ENCODE measurements at places on chromosomes 7 and 10.

DNA sequence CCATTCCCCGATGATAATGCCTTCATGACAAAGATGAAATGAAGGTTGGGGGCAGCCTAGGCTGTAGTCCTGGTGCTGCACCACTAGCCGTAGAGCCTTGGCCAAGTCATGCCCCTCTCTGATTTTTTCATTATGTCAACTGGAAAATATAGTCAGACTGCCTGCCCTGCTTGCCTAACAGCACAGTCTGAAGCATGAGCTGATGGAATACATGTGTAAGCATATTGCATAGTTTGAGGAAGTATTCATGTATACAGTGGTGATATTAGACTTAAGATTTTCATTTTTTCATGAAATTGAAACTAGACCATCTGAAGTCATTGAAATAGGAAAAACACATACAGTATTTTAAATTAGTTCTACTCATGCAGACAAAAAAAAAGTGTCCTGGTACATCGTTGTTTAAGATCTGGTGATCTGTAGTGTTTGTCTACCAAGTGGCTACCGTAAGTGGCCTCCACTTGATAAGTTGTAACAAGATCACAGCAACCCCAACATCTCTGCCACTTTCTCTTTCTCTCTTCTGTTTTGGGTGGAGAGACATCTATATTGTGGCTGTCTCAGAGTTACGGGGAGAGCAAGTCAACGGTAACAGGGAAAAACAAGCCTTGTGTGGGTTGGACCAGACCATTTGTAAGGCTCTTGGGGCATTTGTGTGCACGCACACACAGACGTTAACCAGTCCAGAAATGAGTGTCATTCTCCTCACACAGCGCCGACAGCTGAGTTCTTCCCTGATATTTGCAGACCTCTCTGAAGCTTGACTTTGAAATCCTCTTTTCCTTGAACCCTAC lies 716.6 kb upstream of the GALNT17 start:
- no peak for DNase-seq

- no peak for DNase-seq
Measured at GRCh38 chr7:114857605-114858004, 64.3 kb upstream of the MDFIC start.

- DNase-seq, result peak; percentile 80
Measured at GRCh38 chr10:124524991-124525653, 63.5 kb downstream of the LHPP start.

GRCh38 chr10:59709395-59710125 lies at the start of gene SLC16A9:
SLC16A9 (minus strand) TSS chr10:59709850; CDS start chr10:59684291, 25,559 bp downstream.
- peak; percentile 74 for DNase-seq

- no peak for DNase-seq
Measured at GRCh38 chr7:128872394-128872824, 9.8 kb downstream of the ATP6V1F start.

DNA sequence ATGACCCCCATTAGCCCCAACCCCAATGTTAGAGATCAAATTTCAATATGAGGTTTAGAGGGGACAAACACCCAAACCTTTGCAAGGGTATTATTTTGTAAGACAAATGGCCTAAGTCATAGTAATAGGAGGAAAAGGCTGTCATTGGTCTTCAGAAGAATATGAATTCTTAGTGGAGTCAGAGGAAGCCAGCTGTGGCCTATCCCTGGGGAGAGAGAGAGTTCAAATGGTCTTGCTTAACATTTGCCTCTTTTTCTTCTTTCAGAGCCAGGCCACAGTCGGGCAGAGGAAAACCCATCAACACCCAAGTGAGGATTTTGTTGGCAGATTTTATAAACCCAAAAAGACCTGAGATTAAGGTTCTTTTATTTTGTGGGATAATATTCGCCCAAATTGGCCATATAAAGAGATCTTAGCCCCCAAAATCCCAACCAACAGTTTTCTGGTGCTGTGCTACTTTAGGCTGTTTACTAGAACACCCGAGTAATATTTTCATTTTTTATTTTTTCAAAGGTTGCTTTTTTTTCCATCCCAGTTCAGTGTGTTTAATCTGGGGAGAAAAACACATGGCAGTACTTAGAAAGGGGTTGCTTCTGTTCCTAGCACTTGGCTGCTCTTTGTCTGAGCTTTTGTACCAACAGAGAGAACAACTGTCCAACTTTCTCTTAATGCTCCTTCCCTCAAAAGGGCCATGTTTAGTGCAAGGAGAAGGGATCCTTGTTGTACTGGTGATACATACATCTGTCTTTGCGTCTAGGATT lies 26.8 kb upstream of the ARMC3 start:
- DNase-seq, result no peak

- DNase-seq, result no peak
Measured at GRCh38 chr7:22447762-22448161, 52.2 kb downstream of the STEAP1B start.

DNA sequence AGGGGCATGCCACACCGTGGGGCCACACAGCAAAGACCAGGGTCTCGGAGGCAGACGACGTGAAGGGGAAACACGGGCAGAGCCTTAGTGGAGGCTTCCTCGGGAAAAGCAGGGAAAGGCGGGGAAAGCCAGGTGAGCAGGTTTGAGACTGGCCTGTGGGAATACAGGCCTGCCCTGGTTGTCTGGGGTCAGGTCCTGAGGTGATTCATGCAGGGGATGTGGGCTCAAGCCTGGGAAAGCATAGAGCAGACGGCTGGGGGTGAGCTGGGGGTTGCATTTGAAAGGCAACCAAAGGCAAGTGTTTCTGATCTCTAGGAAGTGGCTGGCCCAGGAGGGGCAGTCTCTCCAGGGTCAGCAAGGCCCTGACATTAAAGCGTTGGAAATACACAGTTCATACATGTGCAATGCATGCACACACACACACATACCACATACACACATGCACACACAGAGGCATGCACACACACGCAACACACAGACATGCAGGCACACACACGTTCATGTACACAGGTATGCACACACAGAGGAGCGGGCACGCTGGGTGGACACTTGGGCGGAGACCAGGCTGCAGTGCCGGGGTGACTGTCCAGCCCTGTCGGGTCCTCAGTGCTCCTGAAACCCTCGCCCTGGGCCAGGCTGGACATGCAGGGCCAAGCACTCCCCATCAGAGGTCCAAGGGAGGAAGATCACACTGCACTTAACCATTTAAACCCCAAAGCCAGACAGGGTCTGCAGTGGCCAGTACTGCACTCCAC lies 51.8 kb downstream of the DPYSL4 start:
- peak; percentile 49 for DNase-seq

DNA sequence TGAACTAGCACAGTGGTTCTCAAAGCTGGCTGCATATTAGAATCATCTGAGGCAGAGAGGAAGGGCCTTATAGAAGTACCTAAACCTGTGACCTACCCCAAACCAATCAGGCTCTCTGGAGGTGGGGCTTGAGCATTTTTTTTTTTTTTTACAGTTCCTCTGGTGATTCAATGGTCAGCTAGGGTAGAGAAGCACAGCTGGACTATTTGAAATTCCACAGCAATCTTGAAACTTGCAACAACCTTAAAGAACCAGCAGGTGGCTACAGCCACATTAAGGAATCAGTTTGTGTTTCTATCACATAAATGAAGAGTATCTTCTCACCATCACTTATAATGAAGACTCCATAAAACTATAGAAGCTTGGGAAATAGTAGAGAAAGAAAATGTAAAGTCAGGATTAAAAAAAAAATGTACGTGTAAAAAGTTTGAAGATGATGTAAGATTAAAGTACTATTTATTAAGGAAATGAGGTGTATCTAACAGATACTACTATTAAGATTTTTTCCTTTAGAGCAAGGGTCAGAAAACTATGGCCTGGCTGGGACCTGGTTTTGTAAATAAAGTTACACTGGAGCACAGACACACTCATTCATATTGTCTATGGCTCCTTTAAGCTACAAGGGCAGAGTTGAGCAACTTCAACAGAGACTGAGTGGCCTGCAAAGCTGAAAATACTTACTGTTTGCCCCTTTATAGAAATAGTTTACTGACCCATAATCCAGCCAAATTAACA lies 3.8 kb downstream of the RTKN2 start:
- DNase-seq, result no peak

DNA sequence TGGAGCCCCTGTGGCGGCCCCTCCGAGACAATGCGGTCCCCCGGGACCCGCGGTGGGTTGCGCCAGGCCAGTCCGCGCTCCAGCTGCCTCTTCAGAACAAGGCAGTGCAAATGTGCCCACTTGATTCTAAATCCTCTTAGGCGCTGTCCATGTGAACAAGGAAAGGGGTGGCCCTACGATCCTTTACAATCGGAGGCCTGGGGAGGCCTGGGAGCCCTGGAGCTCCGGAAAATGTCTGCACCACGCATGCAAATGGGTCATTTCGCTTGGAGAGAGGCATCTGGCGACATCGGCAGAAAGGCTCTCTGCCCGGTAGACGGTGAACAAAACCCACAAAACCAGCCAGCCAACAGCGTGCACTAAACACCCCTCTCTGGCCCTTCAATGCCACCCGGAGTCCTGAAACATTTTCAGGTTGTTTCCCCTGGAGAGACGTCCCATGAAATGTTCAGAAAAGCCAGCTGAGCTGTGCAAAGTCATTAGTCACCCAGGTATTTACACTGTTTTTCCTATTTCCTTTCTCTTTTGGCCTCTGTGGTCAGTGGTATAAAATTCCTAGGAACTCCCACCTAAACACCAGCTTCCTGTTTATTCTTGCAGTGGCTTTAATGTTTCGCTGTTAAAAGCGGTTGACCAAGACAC lies 102.8 kb upstream of the ZNF438 start:
- no peak for DNase-seq

DNA sequence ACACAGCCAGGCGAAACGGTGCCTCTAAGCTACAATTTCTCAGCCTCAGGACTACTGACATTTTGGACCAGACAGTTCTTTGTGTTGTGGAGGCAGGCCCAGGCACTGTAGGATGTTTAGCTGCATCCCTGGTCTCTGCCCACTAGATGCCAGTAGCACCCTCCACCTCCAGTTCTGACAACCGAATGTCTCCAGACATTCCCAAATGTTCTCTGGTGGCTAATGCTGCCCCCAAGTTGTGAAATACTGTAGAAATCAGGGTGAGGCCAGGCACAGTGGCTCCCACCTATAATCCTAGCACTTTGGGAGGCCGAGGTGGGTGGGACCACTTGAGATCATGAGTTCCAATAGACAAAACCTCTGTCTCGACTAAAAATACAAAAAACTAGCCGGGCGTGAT lies 18.2 kb downstream of the HNRNPF start:
- peak; percentile 43 for DNase-seq

DNA sequence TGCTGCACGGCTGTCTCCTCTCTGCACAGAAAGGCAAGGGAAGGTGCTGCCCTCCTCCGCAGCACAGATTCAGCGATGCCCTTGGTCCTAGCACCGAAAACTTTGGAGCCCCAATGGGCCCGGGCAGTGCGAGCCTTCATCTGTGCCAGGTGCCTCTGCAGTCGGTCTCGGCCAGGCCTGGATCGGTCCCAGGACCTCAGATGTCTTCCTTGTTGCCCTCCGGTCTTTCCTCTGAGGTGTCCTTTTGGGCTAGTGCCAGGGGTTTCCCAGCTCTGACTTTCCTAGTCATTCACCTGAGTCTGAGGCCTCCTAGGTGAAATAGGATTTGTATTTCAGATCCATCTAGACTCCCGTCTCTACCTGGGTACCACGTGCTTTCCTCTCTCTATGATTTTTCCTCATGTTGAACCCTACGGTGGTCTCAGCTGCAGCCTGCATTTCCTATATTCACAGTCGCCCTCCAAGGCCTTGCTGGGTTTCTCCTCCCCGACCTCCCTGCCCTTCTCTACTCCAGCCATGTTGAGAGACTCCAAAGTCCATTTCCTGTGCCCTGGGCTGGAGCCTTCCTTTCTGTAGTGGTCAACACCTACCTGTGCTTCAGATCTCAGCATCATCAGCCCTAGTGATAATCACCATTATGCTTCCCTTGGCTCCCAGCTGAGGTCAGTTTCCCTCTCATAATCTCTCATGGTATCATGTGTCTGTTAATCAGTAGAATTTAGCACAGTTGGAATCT lies 92.0 kb upstream of the PRSS58 start:
- no peak for DNase-seq

DNA sequence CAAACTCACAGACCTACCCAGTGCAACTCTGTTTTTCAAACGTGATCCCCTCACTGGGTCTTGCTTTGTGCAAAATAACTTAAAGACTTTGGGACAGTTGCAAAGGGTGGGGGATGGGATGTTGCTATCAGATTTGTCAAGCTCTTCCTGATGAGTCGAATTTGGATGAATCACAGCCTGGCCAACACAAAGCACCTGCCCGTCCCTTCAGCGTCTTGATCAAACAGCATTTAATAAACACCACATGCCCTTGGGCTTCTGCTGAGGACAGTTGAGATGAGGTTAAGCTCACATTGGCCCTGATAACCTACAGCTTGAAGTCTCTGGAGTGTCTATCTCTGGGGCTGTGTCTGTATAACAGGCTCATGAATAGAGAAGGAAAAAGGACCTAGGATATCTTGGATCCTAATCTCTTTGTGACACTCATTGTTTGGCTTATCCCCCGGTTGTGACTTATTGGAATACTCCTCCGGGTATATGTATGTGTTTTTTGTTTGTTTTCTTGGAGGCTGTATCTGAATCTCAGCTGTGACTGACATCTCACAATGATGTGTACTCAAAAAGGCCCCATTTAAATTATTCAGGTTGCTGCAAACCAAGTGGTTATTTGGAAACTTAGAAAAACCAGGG lies 132.6 kb upstream of the NAMPT start:
- DNase-seq, result no peak

DNA sequence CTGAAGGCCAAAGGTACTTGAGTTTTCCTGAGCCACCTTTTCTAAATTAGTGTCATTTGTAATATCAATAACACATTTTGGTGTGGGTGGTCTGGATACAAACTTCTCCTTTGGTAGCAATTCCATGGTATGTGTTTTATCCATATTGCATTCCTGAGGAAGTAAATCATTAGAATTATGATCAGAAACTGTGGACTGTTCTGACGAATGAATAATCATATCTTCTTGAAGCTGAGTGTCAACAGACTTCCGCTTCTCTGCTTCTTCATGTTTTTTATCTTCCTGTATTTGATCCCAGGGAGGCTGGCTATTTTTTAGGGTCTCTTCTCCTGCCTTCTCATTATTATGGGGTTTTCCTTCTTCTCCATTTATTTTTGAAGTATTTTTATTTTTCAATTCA lies 81.4 kb downstream of the NRBF2 start:
- DNase-seq, result no peak

GRCh38 chr10:60525716-60526585 lies 136.3 kb upstream of the ANK3 start:
- no peak for DNase-seq

- no peak for DNase-seq
Measured at GRCh38 chr7:142442396-142442795, 184.5 kb upstream of the PRSS58 start.

GRCh38 chr10:70052462-70053217 lies at the start of gene MACROH2A2:
MACROH2A2 (plus strand) TSS chr10:70052846; CDS start chr10:70075659, 22,813 bp downstream.
- peak; percentile 66 for DNase-seq

DNA sequence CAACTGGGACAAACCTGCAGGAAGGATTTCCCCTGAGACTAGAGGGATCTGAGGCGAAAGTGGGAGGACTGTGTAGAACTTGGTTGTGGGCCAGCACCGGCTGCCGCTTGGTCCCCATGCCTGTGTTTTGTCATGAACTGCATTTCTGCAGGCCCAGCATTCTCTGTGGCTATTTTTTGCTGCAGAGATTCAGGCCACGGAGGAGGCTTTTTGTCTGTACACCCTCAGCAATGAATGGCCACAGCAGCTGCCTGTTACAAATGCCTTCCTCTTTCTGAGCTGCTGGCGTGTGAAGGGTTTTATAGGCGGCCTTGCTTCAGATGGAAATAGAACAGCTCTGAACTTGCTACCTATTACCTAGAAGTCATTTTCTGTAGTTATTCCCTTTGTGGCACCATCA lies 164.4 kb downstream of the SH2D4B start:
- no peak for DNase-seq
